Stimulated activated memory B cell treated with anti-CD40 and anti-IgM and Interleukin-4, amounts not matched to agents 10 μg/mL and 1 μg/mL and 100 μg/mL, for 72 hours (primary cell): ENCODE measurements at places on chromosomes 4 and X.

DNA sequence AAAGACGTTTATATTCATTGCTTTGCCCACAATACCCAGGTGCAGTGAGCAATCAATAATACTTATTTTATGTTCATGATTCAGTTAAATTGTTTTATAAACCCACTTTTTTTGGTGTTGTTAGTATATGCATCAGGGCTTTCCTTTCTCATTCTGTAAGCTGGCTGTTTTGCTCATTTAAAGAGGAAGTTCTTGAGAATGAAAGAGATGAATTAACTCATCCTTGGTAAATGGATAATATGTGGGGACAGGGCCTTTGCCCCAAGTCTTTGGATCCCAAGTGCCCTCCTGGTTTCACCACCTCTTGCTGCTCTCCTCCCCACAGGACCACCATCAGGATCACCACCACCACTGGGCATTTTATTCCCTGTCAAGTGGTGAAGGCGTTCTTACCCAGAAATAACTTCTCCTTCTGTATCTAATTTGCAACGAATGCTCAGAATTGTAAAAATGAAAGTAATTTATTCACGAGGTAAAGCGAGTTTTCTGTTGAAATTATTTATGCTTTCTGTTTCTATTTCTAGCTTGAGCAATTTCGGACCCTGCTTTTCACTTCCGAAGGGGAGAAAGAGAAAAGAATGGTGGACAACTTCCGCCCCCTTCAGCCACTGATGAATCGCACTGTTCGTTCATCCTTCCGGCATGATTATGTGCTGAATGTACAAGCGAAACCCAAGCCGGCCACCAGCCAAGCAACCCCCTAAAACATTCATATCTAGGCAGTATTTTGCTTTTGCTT, 8.2 kb upstream of the ZRSR2 start:
- peak; percentile 60 for ATAC-seq

- ATAC-seq = no peak
These were observed 5.3 kb downstream of the VAMP7 start for GRCh38 chrX:155886409-155886808.

DNA sequence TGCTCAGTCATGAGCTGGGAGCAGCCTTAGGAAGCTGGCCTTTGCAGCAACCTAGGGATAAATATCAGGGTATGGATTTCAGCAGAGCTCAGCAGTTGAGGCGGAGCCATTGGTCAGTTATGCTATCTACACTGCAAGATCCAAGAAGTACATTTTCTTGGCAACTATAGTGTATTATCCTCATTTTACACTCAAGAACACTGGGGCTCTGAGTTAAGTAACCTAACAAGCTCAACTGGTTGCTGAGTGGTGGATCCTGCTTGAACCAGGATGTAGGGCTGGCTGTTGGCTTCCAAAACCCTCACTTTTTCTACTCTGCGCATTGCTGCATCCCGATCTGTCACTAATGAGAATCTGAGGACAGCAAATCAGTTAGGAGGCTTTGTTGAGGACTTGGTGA, 1.5 kb upstream of the SCARB2 start:
- no peak for ATAC-seq

GRCh38 chr4:122379239-122379638, 428 bp downstream of the ADAD1 start:
- ATAC-seq = peak; percentile 29

GRCh38 chrX:150062292-150063137, 124.2 kb upstream of the EOLA2 start:
- ATAC-seq = no peak
